ENCODE measurements at places on chromosomes 13 and 19.

DNA sequence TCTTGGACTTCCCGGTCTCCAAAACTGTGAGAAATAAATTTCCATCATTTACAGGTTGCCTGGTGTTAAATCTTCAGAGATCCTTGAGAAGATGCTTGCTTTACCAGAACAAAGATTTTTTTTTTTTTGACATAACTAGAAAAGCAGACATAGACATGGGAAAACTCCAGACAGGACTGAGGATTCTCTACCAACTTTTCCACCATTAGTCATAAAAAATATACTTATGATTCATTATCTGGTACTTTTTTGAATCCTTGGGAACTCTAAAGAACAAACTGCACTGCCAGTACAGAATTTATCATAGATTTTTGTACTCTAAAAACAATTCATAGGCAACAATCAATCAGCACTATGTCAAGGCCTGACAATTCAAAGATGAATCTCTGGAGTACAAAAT lies 487.6 kb downstream of the EFNB2 start:
- no peak overlapping the region for H3K4me3 ChIP-seq
- no peak for DNase-seq
- H3K36me3 ChIP-seq, result no peaks in the 10 kb centered on the region
- H3K4me1 ChIP-seq, result no peaks in the 10 kb centered on the region
- no peak overlapping the region for H3K27ac ChIP-seq
- H3K27me3 ChIP-seq, result no peaks in the 10 kb centered on the region

- H3K36me3 ChIP-seq, result no peaks in the 10 kb centered on the region
- DNase-seq, result no peak
- H3K27ac ChIP-seq, result no peak overlapping the region
- H3K4me3 ChIP-seq, result no peak overlapping the region
- H3K4me1 ChIP-seq, result peaks cover 4% of the 10 kb centered on the region
These were observed 4.4 kb downstream of the RYR1 start for GRCh38 chr19:38437917-38438316.

DNA sequence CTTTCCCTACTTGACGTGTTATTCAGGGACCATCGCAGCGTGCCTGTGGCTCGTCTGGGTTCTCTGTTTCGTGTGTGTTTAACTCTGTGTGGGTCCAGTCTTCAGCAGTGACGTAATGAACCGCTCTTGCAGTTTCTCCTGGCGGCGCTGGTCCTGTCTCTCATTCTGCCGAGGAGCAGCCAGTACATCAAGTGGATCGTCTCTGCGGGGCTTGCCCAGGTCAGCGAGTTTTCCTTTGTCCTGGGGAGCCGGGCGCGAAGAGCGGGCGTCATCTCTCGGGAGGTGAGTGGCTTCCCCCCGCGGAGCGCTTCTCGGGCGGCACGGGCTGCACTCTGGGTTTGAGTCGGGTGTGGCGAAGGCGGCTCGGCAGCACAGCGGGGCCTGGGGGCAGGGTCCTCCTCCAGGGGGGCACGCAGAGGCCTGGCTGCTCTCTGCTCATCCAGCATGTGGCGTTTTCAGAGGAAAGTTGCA lies 36.3 kb upstream of the TFDP1 start:
- no peaks in the 10 kb centered on the region for H3K27me3 ChIP-seq
- H3K27ac ChIP-seq, result peak overlapping the region; percentile 43
- no peaks in the 10 kb centered on the region for H3K36me3 ChIP-seq
- DNase-seq, result no peak
- H3K4me1 ChIP-seq, result peaks cover 25% of the 10 kb centered on the region

DNA sequence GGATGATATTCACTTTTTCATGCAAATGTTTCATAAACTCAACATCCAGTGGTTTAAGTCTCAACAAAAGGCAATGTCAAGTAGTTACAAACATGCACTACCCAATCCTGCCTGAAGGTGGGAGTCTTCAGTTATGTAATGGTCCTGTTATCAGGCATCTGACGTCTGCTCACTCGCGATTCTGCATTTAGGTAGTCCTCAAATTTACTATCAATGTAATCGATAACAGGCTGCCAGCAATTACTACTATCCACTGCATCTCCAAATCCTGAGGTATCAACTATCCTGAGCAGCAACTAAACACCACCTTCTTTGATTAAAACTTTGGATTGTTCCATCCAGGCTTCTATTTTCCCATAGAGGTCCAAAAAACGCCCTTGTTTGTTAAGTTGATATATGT lies 51.2 kb downstream of the NLRP12 start:
- peak; percentile 36 for DNase-seq
- H3K4me1 ChIP-seq, result no peaks in the 10 kb centered on the region
- H3K27me3 ChIP-seq, result no peaks in the 10 kb centered on the region
- no peak overlapping the region for H3K4me3 ChIP-seq
- no peaks in the 10 kb centered on the region for H3K36me3 ChIP-seq

GRCh38 chr13:98847780-98848179 lies 95.3 kb upstream of the SLC15A1 start:
- H3K4me1 ChIP-seq, result no peaks in the 10 kb centered on the region
- H3K36me3 ChIP-seq, result peaks cover 50% of the 10 kb centered on the region
- H3K4me3 ChIP-seq, result no peak overlapping the region
- no peak overlapping the region for H3K27ac ChIP-seq

DNA sequence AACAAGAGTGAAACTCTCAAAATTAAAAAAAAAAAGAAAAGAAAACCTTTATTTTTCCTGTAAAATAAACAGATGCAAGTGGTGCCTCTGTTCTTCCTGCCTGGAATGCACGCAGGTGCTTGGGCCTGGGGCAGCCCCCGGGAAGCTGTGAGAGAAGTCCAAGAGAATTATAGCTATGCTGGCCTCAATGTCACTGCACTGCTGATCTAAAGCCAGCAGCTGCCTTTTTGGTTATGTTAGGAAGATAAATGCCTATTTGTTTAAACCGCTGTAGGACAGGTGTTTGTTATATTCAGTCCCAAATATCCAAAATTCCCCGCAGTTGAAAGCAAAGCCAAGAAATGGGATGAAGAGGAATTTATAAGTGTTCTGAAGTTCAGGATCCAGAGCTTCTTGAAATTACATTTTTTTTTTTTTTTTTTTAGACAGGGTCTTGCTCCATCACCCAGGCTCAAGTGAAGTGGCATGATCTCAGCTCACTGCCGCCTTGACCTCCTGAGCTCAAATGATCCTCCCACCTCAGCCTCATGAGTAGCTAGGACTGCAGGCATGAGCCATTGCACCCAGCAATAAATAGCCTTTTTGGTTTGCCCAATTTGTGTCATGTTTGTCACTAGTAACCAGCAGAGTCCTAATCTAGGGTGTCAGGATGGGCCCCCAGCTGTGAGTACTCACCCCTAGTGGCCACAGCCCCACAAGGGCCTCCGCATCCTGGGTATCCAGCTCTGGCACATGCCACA lies 2.2 kb downstream of the RINL start:
- DNase-seq, result no peak
- peaks cover 1% of the 10 kb centered on the region for H3K36me3 ChIP-seq
- H3K27ac ChIP-seq, result no peak overlapping the region
- H3K4me3 ChIP-seq, result no peak overlapping the region
- H3K27me3 ChIP-seq, result no peaks in the 10 kb centered on the region

GRCh38 chr13:33976965-33977364 lies 159.0 kb downstream of the RFC3 start:
- no peaks in the 10 kb centered on the region for H3K27me3 ChIP-seq
- no peak overlapping the region for H3K4me3 ChIP-seq
- H3K36me3 ChIP-seq, result no peaks in the 10 kb centered on the region
- H3K4me1 ChIP-seq, result no peaks in the 10 kb centered on the region
- no peak overlapping the region for H3K27ac ChIP-seq

DNA sequence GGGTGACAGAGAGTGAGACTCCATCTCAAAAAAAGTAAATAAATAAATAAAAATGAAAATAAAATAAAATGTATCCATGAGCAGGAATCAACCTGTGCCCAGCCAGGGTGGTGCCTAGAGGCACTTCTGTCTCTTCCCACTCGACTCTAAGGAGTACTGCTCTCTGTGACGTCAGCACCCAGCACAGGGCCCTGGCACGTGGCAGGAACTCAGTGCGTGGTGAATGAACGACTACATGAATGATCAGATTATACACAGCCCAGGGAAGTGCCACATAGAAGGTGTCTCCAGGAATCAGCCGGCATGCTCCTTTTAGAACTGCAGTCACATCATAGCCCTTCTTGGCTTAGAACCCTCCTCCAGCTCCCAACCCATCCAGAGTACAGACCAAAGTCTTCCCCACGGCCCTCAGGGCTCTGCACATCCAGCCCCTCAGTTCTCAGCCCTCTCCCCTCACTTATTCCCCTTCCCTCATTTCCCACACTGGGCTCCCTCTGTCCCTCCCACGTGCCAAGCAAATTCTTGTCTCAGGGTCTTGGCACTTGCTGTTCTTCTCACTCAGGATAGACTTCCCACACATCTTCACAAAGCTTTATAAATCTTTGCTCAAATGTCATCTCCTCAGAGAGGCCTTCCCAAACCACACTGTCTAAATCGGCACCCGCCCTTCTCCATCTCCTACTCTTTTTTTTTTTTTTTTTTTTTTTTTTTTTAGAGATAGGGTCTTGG lies 4.2 kb downstream of the CLIP3 start:
- H3K36me3 ChIP-seq, result no peaks in the 10 kb centered on the region
- DNase-seq, result no peak
- H3K27ac ChIP-seq, result no peak overlapping the region
- no peak overlapping the region for H3K4me3 ChIP-seq
- H3K4me1 ChIP-seq, result peaks cover 3% of the 10 kb centered on the region

DNA sequence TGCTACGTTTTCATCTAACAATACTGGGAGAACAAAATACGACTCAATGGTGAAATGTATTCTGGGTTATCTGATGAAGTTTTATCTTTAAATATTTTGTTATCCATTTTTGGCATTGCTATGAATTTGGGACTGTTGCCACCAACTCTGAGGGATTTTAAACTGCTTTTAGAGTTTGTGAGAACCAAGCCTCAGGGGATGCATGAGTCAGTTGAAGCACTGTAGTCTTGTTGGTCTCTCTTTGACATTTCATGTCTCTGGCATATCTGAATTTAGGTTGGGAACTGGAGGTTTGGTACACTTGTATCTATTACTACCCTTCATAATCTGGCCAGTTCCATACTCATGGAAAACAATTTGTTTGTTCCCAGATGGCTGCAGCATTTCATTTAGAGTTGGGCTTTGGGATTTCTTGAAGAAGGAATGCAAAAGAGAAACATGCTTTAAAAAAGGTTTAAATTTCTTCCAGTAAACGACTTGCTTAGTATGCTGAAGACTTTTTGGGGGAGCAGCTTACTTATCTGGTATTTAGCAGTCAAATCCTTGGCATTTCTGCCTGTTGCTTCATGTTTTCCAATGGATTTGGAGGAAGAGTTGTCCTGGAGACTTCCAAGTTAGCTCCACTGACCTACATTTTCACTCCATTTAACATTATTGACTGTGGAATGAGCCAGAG lies 28.9 kb downstream of the ARHGEF7 start:
- DNase-seq, result no peak
- H3K4me1 ChIP-seq, result no peaks in the 10 kb centered on the region
- H3K27ac ChIP-seq, result peak overlapping the region; percentile 28
- H3K4me3 ChIP-seq, result no peak overlapping the region
- H3K27me3 ChIP-seq, result no peaks in the 10 kb centered on the region

GRCh38 chr19:13163609-13164342 lies 13.6 kb downstream of the IER2 start:
- peak overlapping the region; percentile 92 for H3K27ac ChIP-seq
- H3K4me3 ChIP-seq, result peak overlapping the region; percentile 27
- DNase-seq, result peak; percentile 62
- peaks cover 24% of the 10 kb centered on the region for H3K4me1 ChIP-seq
- no peaks in the 10 kb centered on the region for H3K36me3 ChIP-seq
- no peaks in the 10 kb centered on the region for H3K27me3 ChIP-seq

DNA sequence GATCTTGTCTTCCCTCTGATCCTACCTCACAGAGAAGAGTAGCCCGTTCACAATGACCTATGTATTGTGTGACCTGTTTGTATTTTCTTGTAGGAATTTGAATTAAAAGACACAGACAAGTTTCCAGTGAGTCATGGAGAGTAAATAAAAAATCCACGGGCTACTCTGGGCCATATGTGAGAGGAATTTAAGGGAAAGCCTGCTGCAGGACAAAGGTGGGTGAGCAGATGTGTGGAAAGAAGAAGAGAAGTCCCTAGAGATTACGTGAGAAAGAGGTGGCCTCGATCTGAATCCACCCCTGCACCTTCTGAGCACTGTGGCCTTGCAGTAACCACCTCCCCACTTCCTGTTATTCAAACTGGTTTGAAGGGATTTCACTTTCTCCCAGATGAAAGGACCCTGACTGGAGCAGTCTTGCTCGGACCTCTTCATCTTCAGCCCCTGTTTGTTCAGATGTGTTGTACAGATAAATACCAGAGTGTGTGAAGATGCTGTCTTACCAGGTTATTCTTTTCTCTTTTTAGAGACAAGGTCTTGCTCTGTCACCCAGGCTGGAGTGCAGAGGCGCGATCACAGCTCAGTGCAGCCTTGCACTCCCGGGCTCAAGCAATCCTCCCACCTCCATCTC lies 205.4 kb downstream of the PDS5B start:
- DNase-seq, result no peak
- no peak overlapping the region for H3K4me3 ChIP-seq
- peaks cover 8% of the 10 kb centered on the region for H3K36me3 ChIP-seq
- no peaks in the 10 kb centered on the region for H3K4me1 ChIP-seq
- no peaks in the 10 kb centered on the region for H3K27me3 ChIP-seq

All from tibial nerve (tissue), 4 donors.